HL-60 (cell line): ENCODE measurements at places on chromosomes 4 and X.

DNA sequence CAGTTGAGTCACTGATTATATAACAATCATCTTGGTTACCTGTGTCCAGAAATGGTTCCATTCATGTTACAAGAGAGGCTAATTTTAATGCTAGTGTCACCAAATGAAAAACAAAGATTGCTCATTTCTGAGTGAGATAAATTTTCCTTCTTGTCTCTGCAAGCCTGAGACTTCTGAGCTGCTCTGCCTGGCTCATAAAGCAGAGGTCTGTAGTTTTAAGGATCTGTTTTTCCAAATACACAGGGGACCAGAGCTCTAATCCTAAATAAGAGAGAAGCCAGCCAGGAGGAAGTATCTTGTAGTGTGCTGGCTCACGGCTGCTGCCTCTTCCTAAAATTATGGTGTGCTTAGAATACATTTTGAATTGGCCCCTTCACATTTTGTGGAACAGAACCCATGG is 42.6 kb downstream of the CLDN34 start:
- no peak for DNase-seq

GRCh38 chr4:168811207-168811606 is 198.8 kb downstream of the CBR4 start:
- DNase-seq, result no peak

DNA sequence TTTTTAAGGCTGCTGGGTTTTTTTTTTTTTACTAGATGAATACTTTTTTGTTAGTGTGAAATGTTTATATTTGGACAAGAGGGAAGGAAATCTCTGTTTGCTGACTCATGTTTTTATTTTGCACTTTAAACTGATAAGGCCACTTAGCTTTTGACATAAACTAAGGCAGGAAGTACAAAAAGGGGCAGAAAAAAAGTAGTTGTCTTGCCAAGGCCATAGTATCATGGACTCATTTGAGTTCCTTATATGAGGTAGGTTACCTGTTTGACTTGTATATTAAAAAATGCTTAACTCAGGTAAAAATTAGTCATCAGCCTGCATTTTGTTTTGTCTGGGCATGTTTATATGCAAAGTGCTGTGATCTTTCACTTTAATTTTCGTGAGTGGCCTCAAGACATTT is 26.0 kb downstream of the SMAD1 start:
- no peak for DNase-seq

DNA sequence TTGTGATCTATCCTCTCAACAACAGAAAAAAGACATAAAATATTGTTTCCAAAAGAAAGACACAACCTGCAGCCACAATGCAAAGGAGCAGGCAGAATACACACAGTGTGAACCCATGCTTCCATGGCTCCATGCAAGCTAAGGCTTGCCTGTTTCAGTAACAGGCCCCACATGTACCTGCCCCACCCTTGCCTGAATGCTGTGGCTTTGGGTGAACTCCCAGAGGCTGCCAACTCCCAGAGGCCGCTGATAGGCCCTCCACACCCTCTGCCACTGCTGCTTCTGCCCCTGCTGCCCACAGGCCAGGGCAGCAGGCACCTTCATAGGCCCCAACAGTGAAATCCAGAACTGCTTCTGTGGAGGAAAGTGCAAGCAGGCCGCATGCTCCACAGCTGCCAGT is 313.9 kb downstream of the CHIC1 start:
- no peak for DNase-seq

DNA sequence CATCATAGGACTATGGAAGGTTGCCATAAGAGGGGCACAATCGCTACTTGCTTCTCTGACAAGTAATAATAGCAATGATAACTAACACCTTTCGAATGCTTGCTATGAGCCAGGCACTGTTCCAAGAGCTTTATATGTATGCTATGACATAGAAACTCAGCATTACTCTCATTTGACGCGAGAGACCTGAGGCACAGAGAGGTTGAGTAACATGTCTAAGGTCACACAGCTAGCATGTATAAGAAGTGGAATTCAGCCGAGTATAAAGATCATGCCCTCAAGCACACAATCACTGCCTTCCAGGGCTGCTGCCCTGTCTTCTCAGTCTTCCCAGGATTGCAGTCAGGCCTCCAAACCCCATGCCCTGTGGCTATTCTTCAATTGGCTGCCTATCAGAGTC is 19.5 kb downstream of the PJA1 start:
- no peak for DNase-seq
